Spleen (tissue), 13 donors: ENCODE measurements at places on chromosomes 5 and 9. TPM values are rescaled to one million over a fixed set of nuclear protein-coding genes. Genes with fewer than 3 reads are reported as not detected.
A peak's percentile ranks its signal among the peaks of the same experiment; 100 is the strongest.

DNA sequence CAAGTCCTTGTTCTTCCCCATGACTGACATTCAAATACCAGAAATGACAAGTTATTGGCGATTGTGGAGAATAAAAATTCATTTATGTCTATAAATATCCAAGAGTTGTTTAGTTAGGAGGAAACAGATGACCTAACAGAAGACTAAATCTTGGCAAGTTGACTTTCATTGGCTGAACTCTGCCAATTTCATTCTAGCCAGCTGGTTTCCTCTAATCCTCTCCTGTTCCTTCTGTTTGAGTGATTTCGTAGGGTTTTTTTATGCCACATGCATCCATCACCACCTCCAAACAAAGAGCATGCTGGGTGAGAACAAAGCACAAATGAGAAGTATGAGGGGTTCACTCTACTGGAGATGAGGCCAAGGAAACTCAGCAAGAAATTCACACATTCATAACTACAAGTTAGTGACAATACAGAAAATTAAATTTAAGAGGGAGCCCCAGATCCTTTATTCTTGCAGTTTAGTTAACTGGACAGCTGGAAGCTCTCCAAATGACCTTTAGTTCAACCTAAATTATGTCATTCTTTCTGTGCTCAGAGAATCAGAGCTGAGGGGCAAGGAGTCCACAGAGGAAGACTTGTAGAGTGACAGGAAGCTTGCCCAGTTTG lies 932.0 kb downstream of the TLE4 start:
- H3K36me3 ChIP-seq = no peaks in the 10 kb centered on the region
- no peak overlapping the region for H3K4me3 ChIP-seq
- no peak overlapping the region for H3K27ac ChIP-seq

- H3K36me3 ChIP-seq = no peaks in the 10 kb centered on the region
- no peaks in the 10 kb centered on the region for H3K27me3 ChIP-seq
- H3K27ac ChIP-seq = no peak overlapping the region
- no peak for DNase-seq
- no peak overlapping the region for H3K4me3 ChIP-seq
Observed at GRCh38 chr5:44001236-44001635, 388.0 kb downstream of the FGF10 start.

GRCh38 chr9:90546200-90546599 lies 96.4 kb downstream of the DIRAS2 start:
- H3K36me3 ChIP-seq = no peaks in the 10 kb centered on the region
- H3K27ac ChIP-seq = no peak overlapping the region
- DNase-seq = no peak
- H3K27me3 ChIP-seq = no peaks in the 10 kb centered on the region
- no peaks in the 10 kb centered on the region for H3K4me1 ChIP-seq
- H3K4me3 ChIP-seq = no peak overlapping the region

The EIF4E1B gene
- total RNA-seq = not detected

GRCh38 chr5:73897893-73898292 lies 271.9 kb downstream of the ARHGEF28 start:
- DNase-seq = no peak
- H3K4me1 ChIP-seq = peaks cover 10% of the 10 kb centered on the region
- no peak overlapping the region for H3K27ac ChIP-seq
- no peak overlapping the region for H3K4me3 ChIP-seq

- H3K4me1 ChIP-seq = peaks cover 5% of the 10 kb centered on the region
- H3K27ac ChIP-seq = peak overlapping the region; percentile 12
- H3K4me3 ChIP-seq = no peak overlapping the region
- H3K27me3 ChIP-seq = no peaks in the 10 kb centered on the region
- peak; percentile 73 for DNase-seq
- H3K36me3 ChIP-seq = no peaks in the 10 kb centered on the region
Observed at GRCh38 chr9:84170521-84171141, 169.9 kb downstream of the SLC28A3 start.

- DNase-seq = no peak
- H3K4me3 ChIP-seq = no peak overlapping the region
- H3K4me1 ChIP-seq = no peaks in the 10 kb centered on the region
- H3K36me3 ChIP-seq = no peaks in the 10 kb centered on the region
- H3K27ac ChIP-seq = no peak overlapping the region
- H3K27me3 ChIP-seq = no peaks in the 10 kb centered on the region
Observed at GRCh38 chr5:31106691-31107090, 86.8 kb upstream of the CDH6 start.

- H3K27ac ChIP-seq = no peak overlapping the region
- H3K4me1 ChIP-seq = no peaks in the 10 kb centered on the region
- no peak overlapping the region for H3K4me3 ChIP-seq
- no peaks in the 10 kb centered on the region for H3K36me3 ChIP-seq
Observed at GRCh38 chr5:111830333-111830732, 73.3 kb upstream of the NREP start.

DNA sequence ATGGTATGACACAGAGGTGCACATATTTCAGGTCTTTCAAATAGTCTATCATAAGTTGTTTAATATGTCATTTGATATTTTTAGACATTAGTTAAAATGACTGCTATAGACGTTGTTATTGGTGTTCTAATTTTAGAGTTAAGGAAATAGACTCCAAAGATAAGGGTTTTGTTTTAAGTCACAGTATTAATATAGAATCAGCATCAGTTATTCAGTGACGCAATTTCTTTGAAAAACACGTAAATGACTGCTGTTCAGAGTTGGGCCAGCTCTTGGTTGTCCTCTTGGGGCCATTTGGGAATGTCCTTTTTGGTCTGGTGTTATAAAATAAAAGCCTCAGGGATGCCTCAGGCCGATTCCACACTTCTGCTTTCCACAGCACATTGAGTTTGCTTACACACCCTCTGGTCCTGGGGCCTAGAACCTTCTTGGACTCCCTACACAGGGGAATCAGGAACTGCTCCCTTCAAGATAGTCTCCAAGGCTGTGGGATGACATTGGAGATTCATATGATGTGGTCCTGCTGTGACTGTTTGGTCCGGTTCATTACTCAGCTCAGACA lies 14.3 kb downstream of the OTULIN start:
- no peak overlapping the region for H3K27ac ChIP-seq
- H3K4me1 ChIP-seq = peaks cover 35% of the 10 kb centered on the region
- DNase-seq = no peak
- no peaks in the 10 kb centered on the region for H3K27me3 ChIP-seq

GRCh38 chr5:83145882-83146331 lies 68.6 kb downstream of the XRCC4 start:
- H3K27ac ChIP-seq = no peak overlapping the region
- H3K27me3 ChIP-seq = no peaks in the 10 kb centered on the region
- no peak overlapping the region for H3K4me3 ChIP-seq

DNA sequence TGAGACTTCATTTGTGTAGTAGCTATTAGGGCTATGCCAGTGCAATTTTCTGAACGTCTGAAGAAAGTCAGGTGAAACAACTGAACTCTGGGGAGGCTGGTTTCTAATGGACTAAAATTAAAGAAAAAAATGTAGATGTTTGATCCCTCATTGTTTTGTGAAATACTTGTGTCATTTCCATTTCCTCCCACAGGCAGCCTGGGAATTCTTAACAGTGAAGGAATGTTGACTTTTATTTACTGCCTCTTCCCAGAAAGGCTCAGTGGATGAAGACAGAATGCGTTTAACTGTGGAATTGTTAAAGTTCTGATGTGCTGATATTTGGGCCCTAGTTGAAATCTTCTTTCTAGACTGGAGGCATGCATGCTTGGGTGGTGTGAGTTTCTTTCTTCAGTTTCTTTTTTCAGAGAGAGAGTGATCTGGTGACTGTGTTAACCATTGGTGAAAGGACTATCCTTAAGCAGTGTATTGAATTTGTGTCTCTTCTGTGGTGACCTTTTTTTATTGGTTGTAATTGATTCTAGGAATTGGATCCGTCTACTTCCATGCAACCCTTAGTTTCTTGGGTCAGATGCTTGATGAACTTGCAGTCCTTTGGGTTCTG lies 15.5 kb downstream of the ACER2 start:
- H3K4me3 ChIP-seq = no peak overlapping the region
- no peak for DNase-seq
- no peak overlapping the region for H3K27ac ChIP-seq
- no peaks in the 10 kb centered on the region for H3K27me3 ChIP-seq

DNA sequence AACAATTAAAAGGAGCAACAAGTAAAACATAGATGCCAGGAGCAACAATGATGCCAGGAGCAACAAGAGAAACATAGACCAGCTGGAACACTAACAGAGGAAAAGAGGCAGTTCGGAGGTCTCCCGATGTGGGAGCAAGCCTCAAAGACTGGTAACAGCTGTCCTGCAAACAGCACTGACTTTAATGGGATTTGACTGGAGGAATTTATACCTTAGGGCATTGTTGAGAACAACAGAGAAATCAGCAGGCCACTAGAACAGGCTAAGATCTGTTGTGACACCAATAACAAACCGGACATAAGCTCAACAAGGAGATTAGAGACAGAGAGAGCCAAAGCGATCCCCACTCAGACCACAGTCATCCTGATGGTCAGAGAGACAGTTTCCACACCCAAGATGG lies 11.8 kb upstream of the SYK start:
- no peak overlapping the region for H3K27ac ChIP-seq
- DNase-seq = no peak
- H3K27me3 ChIP-seq = no peaks in the 10 kb centered on the region
- H3K4me1 ChIP-seq = peaks cover 44% of the 10 kb centered on the region
- H3K4me3 ChIP-seq = no peak overlapping the region
- no peaks in the 10 kb centered on the region for H3K36me3 ChIP-seq

The RASGRF2 gene
- total RNA-seq = 10.6 TPM

- no peak overlapping the region for H3K4me3 ChIP-seq
- no peak overlapping the region for H3K27ac ChIP-seq
- no peak for DNase-seq
- no peaks in the 10 kb centered on the region for H3K4me1 ChIP-seq
- no peaks in the 10 kb centered on the region for H3K36me3 ChIP-seq
Observed at GRCh38 chr5:55924744-55925143, 70.0 kb downstream of the IL6ST start.

- DNase-seq = no peak
- H3K27me3 ChIP-seq = no peaks in the 10 kb centered on the region
- H3K27ac ChIP-seq = peak overlapping the region; percentile 51
- H3K4me3 ChIP-seq = no peak overlapping the region
- H3K4me1 ChIP-seq = peaks cover 13% of the 10 kb centered on the region
- peaks cover 22% of the 10 kb centered on the region for H3K36me3 ChIP-seq
Observed at GRCh38 chr9:112496074-112496722, 9.6 kb downstream of the KIAA1958 start.

DNA sequence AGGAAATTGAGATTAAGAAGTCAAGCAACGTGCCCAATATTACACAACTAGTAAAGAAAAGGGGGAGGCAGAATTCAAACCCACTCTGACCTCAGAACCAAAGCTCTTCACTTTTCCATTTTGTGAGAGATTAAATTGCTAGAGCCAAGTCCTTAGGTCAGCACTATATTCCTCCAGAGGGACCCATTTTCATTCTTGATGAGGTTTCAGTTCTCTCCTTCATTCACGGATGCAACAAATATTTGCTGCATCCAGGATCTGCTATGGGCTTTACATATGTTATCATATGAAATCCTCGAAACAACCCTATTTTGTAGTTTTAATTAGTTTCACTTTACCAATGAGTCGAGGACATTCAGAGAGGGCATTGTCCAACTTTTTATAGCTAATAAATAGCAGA lies 239.2 kb downstream of the EFNA5 start:
- no peak overlapping the region for H3K27ac ChIP-seq
- no peak for DNase-seq
- peaks cover 9% of the 10 kb centered on the region for H3K4me1 ChIP-seq
- no peak overlapping the region for H3K4me3 ChIP-seq
- no peaks in the 10 kb centered on the region for H3K36me3 ChIP-seq

GRCh38 chr9:98046180-98046543 lies 10.4 kb upstream of the NANS start:
- H3K27me3 ChIP-seq = no peaks in the 10 kb centered on the region
- peaks cover 7% of the 10 kb centered on the region for H3K4me1 ChIP-seq
- no peak overlapping the region for H3K27ac ChIP-seq
- H3K36me3 ChIP-seq = peaks cover 4% of the 10 kb centered on the region

GRCh38 chr5:144273232-144274027 lies 102.8 kb downstream of the KCTD16 start:
- H3K27ac ChIP-seq = no peak overlapping the region
- H3K27me3 ChIP-seq = no peaks in the 10 kb centered on the region
- H3K4me3 ChIP-seq = no peak overlapping the region

GRCh38 chr9:38687992-38688391 lies 31.9 kb downstream of the FAM240B start:
- H3K4me3 ChIP-seq = no peak overlapping the region
- no peak overlapping the region for H3K27ac ChIP-seq
- DNase-seq = no peak
- peaks cover 3% of the 10 kb centered on the region for H3K4me1 ChIP-seq
- no peaks in the 10 kb centered on the region for H3K36me3 ChIP-seq

DNA sequence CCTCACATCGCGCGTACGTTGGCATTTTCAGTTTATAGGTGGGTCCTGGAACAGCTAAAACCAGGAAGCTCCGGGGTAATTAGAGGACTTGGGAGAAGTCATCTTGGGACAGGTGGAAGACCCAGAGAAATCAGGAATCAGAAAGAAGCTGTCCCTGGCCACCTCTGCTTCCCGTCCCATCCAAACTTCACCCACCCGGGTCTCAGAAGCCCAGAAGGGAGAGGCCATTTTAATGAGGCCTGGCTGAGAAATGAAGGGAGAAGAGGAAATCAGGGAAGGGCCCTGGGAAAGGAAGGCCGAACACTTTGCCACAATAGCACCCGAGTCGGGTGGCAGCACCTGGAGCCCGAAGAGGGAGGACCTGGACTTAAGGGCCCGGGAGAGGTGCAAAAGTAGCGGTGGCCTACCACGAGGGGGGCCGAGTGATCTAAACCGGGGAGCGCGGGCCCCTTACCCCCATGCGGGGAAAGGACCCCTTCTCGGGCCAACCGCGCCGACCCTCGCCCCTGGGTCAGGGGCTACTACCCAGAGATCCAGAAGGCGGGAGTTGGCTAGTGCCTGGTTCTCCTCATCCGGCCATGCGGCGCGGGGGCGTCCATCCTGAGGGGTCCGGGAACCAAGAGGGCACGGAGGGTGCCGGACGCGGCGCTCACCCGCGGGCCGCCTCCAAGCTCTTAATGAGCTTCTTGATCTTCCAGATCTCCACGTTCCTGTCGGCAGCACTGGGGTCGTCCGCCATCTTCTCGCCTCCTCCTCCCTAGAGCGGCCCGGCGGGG lies 668 bp downstream of the ETF1 start:
- peak overlapping the region; percentile 100 for H3K27ac ChIP-seq
- no peaks in the 10 kb centered on the region for H3K27me3 ChIP-seq
- H3K4me1 ChIP-seq = peaks cover 50% of the 10 kb centered on the region
- DNase-seq = no peak
- peaks cover 12% of the 10 kb centered on the region for H3K36me3 ChIP-seq

The PRUNE2 gene
- 16.0 TPM for total RNA-seq

The TLX3 gene
- total RNA-seq = not detected

The C8G gene
- total RNA-seq = 5.1 TPM

GRCh38 chr9:6915635-6916034 lies 157.9 kb downstream of the KDM4C start:
- H3K4me1 ChIP-seq = no peaks in the 10 kb centered on the region
- H3K4me3 ChIP-seq = no peak overlapping the region
- DNase-seq = no peak
- H3K27ac ChIP-seq = no peak overlapping the region
- no peaks in the 10 kb centered on the region for H3K27me3 ChIP-seq

- H3K4me1 ChIP-seq = no peaks in the 10 kb centered on the region
- no peak overlapping the region for H3K27ac ChIP-seq
- H3K36me3 ChIP-seq = peaks cover 56% of the 10 kb centered on the region
- H3K27me3 ChIP-seq = no peaks in the 10 kb centered on the region
- no peak overlapping the region for H3K4me3 ChIP-seq
Observed at GRCh38 chr5:133075572-133076536, 24.0 kb downstream of the HSPA4 start.
